T-helper 17 cell (primary cell): ENCODE measurements at places on chromosomes 5 and 9.

- DNase-seq = peak; percentile 22
Measured at GRCh38 chr5:40681363-40682153, 1.8 kb downstream of the PTGER4 start.

DNA sequence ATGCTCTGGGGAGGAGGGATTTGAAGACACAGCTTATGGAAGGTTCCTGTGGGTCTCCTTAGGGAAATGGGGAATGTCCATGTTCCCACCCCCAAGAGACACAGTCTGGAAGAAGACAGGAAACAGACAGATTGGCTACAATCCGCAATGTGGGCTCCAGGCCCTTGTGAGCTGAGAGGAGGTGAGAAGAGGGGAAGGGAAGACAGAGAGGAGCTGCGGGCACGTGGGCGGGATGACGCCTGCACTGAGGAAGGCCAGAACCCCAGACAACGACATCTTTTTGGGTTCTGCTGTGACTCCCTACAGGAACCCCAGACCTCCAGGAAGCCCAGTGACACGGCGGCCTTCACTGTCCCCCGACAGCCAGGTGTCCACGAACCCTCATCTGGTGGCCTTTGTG, 29.9 kb upstream of the NKD2 start:
- DNase-seq = no peak

GRCh38 chr5:176912115-176912514, 13.0 kb upstream of the HK3 start:
- no peak for DNase-seq

- DNase-seq = no peak
Measured at GRCh38 chr5:57216714-57217113, 42.9 kb downstream of the GPBP1 start.

DNA sequence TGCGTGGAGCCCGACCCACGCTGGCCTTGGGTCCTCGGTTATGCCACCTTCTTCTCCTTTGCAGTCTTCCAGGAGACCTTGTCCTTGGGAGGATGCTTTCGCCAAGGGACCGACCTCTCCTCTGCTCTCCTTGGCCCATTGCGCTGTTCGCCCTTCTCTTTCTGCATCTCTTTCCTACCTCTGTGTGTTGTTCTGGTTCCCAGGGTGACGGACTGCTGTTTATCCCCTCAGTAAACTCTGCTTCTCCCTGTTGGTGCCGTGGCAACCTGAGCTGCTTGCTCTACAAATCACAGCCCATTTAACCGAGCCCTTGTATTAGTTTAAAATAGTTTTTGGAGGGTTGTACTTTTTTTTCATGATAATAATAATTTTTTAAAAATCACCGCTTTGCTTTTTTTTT, 97.9 kb downstream of the DAPK1 start:
- DNase-seq = no peak
